Lower lobe of right lung (tissue), 2 donors: ENCODE measurements at places on chromosomes 13 and 19.

- no peak for DNase-seq
These were observed 7.1 kb downstream of the LDLR start for GRCh38 chr19:11096210-11096841.

- no peak for DNase-seq
These were observed 3.1 kb downstream of the RPS28 start for GRCh38 chr19:8324186-8325050.

- DNase-seq: no peak
These were observed 137.5 kb downstream of the CRYL1 start for GRCh38 chr13:20388184-20388583.

DNA sequence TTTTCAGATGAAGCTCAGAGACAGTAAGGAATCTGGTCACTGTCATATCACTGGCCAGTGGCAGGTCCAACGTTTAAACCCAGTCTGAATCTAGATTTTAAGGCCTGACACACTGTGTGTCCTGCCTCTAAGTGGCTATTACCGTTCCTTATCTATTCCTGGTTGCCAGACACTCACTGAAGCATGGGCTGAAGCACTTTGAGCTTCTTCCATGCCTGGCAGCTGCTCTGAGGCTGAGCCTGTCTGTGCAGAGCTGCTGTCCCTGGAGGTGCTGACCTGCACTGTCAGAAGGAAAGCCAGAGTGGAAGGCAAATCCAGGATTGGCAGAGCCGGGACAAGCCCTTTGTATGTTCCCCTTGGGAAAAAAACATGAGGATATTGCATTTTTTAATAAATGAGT lies 109.2 kb upstream of the SLC7A1 start:
- no peak for DNase-seq

DNA sequence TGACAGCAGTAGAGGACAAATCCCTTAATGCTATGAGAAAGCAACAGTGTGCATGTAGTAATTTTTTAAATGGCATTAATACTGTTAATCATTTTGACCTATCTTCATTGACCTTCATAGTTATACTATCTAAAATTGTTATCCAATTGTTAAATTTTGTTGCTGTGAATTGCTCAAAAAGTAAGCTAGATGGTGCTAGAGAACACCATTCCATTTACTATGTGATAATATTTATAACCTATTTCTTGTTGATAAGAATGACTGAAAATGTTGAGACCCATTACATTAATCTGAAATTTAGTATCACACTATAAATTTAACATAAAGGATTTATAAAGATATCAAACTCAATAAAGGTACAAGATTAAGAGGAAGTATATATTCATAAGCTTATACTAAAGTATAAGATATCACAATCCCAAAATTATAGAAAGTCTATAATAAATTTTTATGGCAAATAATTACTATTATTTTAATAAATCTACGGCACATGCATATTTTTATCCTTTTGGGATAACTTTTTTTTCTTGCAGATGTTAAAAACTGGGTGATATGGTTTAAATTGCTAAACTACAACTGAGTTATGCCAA lies 1573.3 kb downstream of the PCDH9 start:
- no peak for DNase-seq

GRCh38 chr13:42574011-42574410 lies at the start of gene TNFSF11:
TNFSF11 (plus strand) TSS chr13:42574152; CDS start chr13:42574304, 152 bp downstream.
- no peak for DNase-seq

DNA sequence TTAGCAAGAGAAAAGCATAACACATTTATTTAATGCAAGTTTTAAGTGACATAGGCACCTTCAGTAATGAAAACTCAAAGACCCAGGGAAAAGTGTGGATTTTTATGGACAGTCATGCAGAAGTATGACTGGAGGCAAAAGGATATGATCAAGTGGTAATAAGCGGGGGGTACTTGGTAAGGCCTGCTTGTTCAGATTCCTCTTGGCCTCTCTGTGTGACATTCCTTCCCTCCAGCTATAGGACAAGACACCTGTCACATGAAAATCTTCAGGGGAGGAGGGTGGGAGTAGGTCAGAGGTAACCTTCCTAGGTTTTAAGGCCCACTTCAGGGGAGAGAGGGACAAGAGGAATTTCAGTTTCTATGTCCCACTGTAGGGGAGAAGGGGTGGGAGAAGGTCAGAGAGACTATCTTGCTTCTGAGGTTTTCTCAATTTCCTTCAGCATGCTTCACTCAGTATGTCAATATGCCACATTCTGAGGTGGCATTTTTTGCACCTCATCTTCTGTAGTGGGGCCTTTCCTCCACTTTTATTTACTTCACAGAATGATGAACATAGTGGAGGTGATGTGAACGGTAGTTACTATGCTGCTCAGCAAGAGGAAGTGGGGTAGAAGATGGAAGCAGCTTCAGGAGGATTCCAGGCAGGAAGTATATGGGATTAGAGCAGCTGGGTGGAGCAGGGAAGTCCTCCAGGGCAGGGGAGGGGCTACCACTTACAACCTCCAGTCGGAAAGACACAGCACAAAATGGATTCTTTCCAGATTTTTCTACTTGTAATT lies 73.2 kb upstream of the RFC3 start:
- DNase-seq: peak; percentile 63

- no peak for DNase-seq
These were observed 60.0 kb downstream of the MLLT1 start for GRCh38 chr19:6219586-6220290.

- DNase-seq: no peak
These were observed 146.3 kb downstream of the GPC5 start for GRCh38 chr13:91544723-91545122.

GRCh38 chr19:4981681-4981958 lies 12.7 kb downstream of the KDM4B start:
- no peak for DNase-seq

DNA sequence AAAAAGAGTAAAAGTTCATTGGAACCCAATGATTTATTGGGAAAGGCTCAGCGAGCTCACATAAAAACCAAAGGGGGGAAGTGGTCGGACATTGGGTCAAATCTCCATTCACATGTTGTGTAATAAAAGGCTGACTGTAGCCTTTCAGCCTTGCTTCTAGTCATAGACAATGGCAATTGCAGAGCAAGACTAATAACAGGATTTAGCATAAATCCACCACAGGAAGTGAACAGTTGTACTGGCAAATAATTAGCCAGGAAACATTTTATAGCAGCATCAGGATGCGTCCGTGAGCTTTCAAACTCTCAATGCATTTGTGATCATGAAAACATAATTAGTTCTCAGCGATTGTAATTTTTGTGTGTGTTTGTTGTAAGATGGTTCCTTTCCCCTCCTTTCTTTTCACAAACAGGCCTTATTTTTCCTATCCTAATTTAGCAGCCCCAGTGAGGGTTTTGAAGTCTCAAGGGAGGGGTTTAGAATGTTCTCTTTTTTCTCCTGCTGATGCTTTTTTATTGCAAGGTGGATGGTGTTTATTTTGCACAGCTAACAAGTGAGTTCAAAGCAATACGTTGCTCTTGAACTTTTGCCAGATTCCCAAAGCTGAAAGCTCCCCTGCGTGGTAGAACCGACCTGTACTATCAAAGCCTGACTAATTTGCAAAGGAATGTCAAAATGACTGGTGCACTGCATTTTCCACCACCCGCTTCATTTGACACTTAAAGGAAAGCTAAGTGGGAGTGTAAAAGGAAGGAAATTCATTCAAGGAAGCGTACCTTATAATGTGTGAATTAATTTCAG lies 105.6 kb downstream of the SPRY2 start:
- no peak for DNase-seq

- DNase-seq: peak; percentile 13
These were observed 57.9 kb downstream of the GADD45B start for GRCh38 chr19:2533686-2534422.

- DNase-seq: no peak
These were observed 2.7 kb downstream of the PROSER1 start for GRCh38 chr13:39035204-39035603.

DNA sequence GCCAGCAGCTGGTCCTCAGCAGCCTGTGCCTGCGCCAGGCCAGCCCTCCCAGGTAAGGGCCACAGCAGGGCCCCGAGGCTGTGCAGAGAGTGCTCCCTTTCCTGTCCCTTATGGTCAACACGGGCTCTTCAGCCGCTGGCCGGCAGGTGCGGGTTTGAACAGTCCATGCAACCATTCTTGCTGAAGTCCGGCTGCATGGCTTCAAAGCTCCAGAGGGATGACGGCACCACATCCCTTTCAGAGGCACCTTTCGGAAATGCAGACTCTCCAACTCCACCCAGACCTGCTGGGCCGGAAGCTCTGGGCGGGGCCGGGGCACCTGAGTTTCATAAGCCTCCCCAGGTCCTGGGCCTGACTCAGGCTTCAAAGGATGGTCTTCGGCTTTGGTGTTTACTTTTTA lies 81.3 kb downstream of the SPACA7 start:
- no peak for DNase-seq

DNA sequence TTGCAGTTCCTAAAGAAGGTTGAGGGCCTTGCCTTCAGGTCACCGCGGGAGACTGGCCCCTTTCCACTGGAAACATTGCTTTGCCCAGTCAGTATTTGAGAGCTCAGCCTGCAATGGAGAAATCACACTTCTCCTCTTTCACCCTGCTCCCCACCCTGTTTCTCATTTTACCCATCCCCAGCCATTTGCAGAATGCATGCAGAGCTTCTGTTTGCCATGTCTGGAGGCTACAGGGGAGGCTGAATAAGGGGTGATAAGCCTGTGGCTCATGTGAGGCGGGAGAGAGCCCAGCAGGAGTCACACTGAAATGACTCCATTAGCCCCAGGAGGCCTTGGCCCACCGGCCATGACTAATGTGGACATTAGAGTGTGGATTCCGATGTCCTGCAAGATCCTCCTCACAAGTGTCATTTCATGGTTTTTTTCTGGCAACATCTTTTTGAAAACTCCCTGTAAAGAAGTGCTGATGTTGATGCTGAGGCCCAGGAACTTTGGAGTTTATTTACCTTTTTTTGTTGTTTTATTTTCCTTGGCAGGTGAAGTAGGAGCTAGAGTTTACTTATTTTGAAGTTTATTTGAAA lies 6.3 kb downstream of the SPINT2 start:
- DNase-seq: no peak

DNA sequence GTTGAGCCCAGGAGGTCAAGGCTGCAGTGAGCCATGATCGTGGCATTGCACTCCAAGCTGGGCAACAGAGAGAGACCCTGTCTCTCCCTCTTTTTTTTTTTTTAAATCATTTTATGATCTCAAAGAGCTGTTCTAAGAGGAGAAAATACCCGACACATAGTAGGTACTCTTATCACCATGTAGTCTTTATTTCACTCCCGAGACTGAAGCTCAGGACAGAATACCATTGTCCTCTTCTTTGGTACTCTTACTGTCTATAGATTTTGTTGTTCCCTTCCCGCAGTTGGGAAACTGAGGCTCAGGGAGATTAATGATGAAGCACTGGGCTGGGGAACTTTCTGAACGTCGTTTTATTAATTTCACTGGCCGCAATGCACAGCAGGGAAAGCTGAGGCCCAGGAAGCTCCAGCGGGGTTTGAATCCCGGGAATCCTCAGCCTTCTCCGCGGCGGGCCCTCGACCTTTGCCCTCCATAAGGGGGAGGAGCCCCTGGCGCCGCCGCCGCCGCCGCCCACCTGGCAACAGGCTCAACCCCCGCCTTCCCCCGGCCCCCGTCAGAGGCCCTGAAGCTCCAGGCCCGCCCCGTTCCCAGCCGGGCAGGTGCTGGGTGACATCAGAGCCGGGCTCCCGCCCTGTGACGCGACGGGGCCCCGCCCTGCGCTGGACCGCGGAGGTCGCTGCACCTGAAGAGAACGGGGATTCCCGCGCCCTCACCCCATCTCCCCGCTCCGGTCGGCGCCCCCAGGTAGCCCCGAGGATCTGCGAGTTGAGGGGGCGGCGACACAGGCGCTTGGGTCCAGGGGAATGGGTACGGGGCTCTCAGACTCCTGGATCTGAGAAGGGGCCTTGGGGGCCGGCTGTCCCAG lies 1.6 kb downstream of the MYH14 start:
- DNase-seq: peak; percentile 91

DNA sequence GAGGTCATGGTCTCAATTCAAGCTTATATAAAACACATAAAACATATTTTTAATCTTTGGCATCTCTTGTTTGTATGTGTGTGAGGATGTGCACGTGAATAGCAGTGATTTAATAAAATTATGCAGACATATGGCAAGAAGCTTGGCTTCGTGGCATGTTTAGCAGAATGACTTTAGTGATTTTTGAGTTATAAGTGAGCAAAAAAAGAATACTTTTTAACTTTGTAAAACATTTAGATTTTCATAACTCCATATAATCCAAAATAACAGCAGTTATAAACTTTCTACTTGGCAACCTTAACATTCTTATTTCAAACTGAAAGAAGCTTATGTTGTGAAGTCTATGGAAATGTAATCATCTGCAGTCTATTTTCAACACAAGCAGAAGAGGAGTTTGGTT lies 120.6 kb downstream of the SLITRK1 start:
- DNase-seq: no peak

- no peak for DNase-seq
These were observed 954 bp upstream of the RASIP1 start for GRCh38 chr19:48741129-48741999.

- peak; percentile 69 for DNase-seq
These were observed 566 bp downstream of the HMG20B start for GRCh38 chr19:3573162-3573857.

DNA sequence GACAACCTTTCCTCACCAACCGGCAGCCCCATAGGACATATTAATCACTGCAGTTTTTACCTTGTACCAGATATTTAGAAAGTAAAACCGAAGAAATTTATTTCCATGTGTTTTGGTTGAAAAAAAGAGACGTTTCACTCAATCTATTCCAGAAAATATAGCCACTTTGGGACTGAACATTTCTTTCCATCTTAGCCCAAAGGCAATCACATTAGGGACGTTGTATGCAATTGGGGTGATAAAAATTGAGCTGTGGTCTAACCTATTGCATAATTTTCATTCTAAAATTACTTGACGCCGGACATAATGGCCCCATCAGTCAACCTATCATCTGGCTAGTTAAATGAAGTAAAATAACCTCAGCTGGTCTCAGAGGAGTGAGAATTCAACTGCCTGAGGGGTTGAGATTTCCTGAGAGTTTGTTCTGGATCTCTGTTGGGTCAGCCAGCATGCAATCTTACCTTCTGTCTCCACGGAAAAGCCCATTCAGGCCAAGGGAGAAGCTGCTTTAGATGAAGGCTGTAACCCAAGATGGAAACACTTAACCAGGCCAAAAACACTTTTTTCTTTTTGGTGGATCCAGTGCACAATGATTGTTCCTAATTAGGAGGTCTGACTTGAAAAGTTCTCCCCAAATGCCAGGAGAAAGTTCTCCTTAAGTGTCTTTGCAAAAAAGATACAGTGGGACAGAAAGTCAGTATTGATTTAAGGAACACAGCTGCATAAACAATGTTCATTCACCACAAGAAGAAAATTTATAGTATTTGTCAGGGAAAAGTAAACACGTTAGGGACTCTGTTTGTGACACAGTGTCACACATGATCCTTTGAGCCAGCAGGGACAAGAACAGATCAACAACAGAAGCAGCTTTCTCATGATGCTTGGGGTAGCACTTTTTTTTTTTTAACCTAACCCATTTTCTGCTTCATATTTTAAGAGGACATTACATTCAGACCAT lies 34.1 kb downstream of the DLEU7 start:
- no peak for DNase-seq

DNA sequence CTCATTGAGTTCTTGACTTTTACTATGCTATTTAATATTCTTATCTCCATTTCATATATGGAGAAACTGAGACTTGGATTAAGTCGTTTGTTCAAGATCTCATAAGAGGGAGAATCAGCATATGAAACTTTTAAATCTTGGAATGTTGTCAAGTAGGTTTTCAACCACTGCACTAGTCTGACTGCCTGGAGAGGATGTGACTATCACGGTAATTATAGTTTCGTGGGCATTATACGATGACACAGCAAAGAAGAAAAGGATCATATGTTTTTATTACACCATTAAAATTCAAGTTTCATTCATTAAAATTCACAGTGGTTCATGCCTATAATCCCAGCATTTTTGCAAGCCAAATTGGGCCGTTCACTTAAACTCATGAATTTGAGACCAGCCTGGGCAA lies 555.2 kb downstream of the SLITRK1 start:
- DNase-seq: no peak
